ENCODE measurements at places on chromosomes 7 and 10. TPM values are rescaled to one million over a fixed set of nuclear protein-coding genes. Genes with fewer than 3 reads are reported as not detected.

DNA sequence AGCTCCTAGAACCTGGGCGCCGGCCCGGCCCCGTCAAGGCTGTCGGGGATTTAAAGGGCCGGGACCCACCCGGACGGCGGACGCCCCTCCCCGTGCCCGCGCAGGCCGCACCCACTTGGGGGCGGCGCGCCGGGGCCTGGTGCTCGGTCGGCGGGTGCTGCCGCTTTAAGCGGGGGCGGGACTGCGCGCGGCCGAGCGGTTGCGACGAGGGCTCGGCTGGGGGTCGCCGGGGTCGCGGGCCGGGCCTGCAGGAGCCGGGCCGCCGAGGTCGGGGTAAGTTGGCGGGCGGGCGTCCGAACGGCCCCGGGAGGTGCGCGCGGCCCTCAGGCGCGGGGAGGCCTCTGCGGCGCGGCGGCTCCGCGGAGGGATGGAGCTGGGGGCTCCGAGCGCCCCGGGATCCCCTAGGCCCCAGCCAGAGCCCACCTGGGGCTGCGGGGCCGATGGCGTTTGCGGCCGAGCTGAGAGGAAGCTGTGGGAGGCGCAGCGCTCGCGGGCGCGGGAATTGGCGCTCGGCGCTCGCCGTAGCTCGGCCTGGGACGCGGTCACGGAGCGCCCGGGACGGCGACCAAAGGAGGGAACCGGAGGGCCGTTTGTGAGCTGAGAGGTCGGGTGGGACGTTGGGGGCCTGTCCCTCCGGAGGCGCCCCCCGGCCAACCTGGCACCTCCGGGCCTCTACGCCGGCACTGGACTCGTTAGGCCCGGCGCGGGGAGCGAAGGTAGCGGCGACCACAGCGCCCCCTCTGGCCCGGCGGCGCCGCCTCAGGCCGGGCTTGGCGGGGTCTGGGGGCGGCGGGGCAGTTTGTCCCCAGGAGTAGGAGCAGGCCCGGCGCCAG, at the start of gene TRRAP:
TRRAP (plus strand) TSS at position 168 of the 833 bp plus-strand sequence. CDS start 2,619 bp downstream, outside the sequence.
- peak; percentile 81 for DNase-seq

GRCh38 chr10:132547421-132547861, 9.9 kb downstream of the INPP5A start:
- DNase-seq, result peak; percentile 73

DNA sequence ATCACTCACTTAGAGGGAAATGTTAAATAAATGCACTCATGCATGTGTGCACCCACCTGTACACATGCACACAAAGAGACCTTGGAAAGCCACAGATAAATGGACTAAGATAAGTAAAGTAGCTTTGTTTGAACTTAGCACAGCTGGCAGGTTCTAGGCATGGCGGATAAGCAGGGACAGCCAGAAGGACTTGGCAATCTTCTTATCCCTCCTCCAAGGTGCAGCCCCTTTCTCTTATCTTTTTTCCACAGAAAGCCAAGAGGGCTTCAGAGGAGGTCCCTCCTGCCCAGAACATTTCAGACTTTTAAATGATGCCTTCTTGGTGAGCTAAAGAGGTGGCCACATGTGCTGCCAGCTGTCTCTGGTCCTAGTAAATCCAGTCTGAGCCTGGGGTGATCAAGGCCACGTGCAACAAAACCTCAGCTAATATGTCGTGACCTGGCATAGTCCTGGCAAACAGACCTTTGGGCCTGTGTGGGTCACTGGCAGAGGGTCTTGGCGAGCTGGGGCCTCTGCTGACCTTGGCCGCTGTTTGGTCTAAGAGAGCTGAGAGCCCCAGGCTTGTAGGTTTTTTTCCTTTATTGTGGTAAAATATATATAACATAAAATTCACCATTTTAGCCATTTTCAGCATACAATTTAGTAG, 43.2 kb upstream of the SLC35B4 start:
- DNase-seq, result no peak

- DNase-seq, result no peak
Measured at GRCh38 chr10:13758312-13758711, 171.5 kb downstream of the PRPF18 start.

- no peak for DNase-seq
Measured at GRCh38 chr10:22568928-22569327, 145.4 kb downstream of the PIP4K2A start.

DNA sequence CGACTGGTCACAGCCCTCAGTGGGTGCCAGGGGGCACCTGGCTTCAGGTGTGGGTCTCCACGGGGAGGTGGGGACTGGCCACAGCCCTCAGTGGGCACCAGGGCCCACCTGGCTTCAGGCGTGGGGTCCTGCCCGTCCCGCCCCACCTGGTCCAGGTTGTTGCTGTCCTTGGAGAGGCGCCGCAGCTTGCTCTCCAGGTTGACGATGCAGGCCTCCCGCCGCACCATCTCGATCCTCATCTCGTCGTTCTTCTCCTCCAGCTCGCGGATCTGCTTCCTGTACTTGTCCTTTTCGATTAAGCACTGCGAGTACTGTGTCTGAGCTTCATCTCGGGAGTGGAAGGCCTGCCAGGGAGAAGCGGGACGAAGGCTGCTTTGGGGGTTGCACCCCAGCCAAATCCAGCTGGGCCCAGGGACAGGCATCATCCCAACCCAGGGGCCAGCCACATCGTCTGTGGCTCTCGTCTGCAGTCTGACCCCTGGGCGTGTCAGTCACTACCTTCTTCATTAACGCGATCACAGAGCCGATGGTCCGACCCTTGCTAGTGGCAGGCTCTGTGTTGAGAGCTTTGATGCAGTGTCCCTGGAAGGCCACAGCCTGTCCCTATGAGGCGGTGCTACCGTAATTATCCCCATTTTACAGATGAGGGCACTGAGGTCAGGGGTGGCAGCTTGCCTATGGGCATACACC, 92.9 kb upstream of the GNA12 start:
- no peak for DNase-seq

DNA sequence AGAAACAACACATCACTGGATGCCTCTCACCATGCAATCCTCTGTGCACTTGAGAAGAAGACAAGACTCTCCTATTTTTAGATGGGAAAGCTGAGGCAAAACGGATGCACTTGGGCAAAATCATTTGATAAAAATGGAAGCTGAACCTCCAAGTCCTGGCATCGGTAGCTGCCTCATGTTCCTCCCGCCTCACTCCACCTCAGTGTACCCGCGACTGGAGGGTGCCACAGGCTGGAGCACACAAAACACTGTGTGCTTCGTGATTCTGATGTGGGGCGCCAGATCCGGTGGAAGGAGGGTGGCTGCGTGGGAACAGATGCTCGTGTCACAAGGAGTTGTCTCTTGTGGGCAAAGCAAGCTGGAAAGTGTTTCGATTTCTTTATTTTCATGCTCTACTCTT, 41.3 kb downstream of the TAS2R41 start:
- DNase-seq, result no peak

GRCh38 chr7:31033674-31034300, 18.3 kb upstream of the ADCYAP1R1 start:
- no peak for DNase-seq

DNA sequence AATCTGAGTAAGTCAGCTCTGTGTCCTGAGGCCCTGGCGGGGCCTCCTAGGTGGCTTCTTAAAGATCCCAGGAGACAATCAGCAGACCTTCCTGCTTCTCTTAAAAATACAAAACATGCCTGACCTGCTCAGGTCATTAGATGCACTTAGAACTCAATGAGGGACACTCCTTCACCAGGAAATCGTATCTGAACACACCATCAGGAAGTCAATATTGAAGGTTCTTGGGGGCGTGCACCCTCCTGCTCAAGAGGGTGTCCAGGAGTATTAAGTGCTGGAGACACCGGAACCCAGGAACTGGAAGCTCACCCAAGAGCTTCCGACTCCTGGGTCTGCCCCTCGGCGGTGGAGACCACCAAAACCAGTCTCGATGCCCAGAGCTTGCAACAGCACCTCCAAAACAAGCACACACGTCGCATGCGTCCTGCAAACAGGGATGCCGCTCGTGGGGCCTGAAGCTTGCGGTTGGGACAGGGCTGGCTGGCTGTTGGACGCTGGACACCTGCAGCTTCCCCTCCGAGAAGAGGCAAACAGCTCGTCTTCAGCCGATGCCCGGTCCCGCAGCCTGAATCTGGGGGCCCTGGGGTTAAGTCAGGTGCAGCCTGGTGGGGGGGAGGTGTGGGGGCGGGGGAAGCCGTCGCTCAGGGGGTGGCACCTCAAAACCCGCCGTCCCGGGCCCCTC, 803 bp downstream of the RAPGEF5 start:
- no peak for DNase-seq

DNA sequence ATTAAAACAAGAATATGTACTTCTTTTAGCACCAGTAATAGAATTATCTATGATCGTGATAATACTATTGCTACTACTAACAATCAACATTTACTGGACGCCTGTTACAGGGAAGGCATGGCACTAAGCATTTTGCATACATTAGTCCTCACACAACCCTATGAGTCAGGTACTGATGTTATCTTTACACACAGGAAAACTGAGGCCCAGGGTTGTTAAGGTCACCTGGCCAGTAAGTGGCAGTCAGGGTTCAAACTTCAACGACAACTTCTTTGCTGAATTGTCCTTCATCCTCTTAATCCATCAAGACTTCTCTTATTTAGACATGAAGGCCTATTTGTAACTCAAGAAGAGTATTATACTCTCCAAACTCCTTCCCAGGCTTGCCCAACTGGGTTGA, 41.9 kb upstream of the ACSL5 start:
- DNase-seq, result no peak

DNA sequence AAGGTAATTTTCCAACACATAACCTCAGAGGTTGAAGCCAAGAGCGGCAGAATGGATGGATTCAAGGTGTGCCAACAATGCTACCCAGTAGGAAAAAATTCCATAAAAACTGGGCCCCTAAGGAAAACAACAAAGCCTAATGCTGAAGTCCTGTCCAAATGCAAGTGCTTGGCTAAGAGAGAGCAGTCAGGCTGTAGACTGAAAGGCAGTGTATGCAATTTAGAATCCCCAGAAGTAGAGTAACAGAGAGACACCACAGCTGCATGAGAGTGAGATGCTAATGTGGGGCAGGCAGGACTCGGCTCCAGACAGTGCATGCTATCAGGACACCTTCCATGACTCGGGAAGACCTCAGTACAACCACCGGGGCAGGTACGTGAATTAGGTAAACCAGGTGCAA, 124.5 kb downstream of the ZFAND4 start:
- no peak for DNase-seq

DNA sequence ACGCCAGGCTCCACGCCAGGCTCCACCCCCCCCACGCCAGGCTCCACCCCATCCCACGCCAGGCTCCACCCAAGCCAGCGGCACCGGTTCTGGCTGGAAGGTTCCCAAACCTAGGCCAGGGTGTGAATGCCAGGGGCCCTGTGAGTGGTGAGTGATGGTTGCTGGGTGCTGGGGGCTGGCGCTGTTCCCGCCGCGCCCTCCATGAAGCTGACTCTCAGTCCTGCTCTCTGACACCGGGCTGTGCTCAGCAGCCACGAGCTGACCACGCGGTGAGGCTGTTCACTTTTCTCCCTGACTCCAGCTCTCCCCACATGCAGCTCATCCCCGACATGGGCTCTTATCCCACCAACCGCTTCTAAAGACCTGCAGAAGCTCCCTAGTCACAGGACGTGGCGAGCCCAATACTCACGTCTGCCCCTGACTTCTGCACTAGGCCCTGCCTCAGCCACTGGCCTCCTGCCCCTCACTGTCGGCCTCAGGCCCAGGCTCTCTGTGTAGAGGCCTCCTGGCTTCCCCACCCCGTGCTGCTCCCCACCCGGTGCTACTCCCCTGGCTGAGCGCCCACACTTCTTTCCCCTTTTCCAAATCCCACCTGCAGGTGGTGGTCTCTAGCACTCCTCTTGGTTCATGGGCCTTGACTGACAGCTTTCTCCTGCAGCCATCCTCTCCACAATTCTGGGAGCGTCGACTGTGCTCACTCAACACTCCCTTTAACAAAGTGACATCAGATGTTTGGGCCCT, 603.0 kb downstream of the PTPRN2 start:
- no peak for DNase-seq

DNA sequence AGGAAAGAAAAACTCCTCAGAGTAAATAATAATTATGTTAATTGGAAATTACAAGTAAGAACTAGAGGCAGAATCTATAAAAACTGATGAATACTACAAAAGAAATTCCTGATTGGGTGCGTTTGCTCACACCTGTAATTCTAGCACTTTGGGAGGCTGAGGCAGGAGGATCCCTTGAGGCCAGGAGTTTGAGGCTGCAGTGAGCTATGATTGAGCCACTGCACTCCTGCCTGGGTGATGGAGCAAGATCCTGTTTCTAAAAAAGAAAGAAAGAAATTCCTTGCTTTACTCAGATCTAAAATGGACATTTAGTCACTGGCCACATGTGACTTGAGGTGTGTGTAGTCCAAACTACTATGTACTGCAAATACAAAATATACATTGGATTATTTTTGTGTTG, 42.0 kb downstream of the MCU start:
- no peak for DNase-seq

DNA sequence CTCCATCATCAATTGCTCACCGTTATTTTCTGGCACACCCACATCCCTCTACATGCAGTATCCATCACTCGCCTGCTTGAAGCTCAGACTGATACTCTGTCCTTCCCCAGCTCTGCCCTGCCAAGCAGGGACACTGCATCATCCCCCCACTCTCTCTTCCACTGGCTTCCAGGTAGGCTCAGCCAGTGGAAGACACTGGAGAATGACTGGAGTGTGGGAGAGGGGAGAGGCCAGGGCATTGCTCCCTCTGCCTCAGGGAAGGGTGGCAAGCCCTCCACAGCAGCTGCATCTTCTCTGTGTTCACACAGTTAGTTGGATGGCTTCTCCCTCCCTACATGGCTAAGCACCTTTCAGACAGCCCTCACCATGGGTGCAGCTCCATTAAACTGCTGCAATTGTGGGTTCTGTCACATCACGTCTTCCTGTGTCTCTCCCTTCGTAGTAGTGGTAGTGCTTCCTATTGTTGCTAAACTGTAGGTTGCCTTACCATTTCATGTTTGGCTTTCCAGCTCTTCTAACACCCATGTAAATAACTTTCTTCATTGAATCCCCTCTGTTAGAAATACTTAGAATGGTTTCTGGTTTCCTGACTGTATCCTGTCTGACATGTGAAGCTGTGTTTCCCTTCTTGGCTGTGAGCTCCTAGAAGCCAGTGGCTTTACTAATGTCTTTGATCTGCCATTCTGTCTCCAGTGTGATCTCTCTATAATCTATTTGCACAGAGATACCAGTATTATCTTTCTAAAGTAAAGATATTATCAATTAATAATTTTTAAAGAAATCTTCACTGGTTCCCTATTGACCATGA, 483.7 kb upstream of the LRRN3 start:
- DNase-seq, result no peak

DNA sequence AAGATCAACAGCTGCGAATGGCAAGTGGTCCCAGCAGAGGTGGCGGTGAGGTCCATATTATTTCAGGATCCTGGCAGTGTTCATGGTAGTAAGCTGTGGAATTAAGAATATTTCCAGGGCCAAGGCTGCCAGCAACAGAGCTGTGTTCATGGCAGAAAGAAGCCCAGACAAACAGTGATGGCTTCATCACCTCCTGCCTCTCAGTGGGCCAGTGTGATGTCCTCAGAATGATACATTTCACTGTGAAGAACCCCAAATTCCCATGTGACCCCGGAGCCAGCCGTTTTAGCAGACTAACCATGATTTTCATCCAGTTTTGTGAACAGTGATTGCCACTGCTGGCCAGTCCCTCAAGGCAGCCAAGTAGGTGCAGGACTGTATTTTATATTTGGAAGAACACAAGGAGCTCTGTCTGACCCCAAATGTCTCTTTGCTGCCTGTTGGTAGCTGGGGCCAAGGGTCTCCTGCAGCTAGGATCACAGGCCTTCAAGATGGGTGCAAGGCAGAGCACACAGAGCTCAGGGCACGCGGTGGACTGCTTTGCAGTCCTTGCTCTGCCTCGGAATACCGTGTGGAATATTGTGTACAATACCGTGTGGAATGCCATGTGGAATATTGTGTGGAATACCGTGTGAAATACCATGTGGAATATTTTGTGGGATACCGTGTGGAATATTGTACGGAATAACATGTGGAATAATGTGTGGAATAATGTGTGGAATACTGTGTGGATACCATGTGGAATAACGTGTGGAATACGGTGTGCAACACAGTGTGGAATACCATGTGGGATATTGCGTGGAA, 132.3 kb upstream of the CHST15 start:
- peak; percentile 78 for DNase-seq

The MARVELD1 gene
- 2.9 TPM for total RNA-seq
